ENCODE measurements at places on chromosomes 5 and 9.

- DNase-seq: no peak
Measured at GRCh38 chr5:149765932-149766331, 35.8 kb downstream of the PPARGC1B start.

- DNase-seq: no peak
Measured at GRCh38 chr9:121325387-121325786, 44.7 kb downstream of the STOM start.

- no peak for DNase-seq
Measured at GRCh38 chr5:148970228-148970627, 92.6 kb downstream of the SH3TC2 start.

- no peak for DNase-seq
Measured at GRCh38 chr5:10663489-10664179, 97.4 kb downstream of the DAP start.

DNA sequence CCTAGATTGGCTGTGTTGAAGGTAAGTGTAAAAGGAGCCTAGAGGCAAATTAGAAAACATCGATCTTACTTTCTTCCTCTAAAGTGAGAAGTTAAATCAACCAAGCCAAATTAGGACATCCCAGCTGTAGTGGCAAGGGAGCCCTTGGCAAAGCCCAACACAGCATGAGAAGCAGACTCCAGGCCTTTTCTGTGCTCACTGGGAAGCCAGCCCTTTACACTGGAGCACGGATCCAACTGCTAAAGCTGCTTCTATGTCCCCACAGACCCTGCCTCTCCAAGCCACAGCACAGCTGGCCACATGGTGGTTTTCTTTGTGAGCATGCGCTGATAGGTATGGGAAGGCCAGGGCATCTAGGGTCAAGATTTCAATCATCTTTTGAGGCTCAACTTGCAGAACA lies 94.1 kb downstream of the APBA1 start:
- no peak for DNase-seq

Data from keratinocyte (primary cell).